ENCODE measurements at places on chromosomes 5 and 9. TPM values are rescaled to one million over a fixed set of nuclear protein-coding genes. Genes with fewer than 3 reads are reported as not detected.

The TRAF1 gene
- total RNA-seq = 2.5 TPM

The GNG10 gene
- total RNA-seq = 37.4 TPM

The KCNIP1 gene
- total RNA-seq = 14.5 TPM

The NR5A1 gene
- under 0.01 TPM for total RNA-seq

The SLCO4C1 gene
- 0.47 TPM for total RNA-seq

The ITK gene
- 0.16 TPM for total RNA-seq

The PLEKHG4B gene
- total RNA-seq = 6.2 TPM

The CLIC3 gene
- 0.31 TPM for total RNA-seq

Data from occipital lobe (tissue), 3 donors.